ENCODE measurements at places on chromosomes 1 and 21. TPM values are rescaled to one million over a fixed set of nuclear protein-coding genes. Genes with fewer than 3 reads are reported as not detected.

The CDC20 gene
- total RNA-seq: 203 TPM

The ATAD3B gene
- total RNA-seq: 38.7 TPM

DNA sequence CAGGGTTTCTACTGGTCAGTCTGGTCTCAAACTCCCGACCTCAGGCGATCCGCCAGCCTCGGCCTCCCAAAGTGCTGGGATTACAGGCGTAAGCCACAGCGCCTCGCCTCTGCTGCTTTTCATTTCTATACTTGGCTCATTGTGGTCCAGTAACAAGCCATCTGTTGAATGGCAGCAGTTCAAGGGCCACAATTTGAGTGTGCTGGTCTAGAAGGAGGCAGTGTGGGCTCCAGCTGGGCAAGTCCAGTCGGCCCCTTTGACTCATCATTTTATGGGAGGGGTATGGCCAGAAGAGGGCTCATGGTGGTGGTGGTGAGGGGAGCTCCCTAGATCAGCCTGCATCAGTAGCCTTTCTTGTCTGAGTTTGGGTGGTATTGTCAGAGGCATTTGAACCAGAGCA is 33.2 kb downstream of the ATP8B2 start:
- DNase-seq: no peak

DNA sequence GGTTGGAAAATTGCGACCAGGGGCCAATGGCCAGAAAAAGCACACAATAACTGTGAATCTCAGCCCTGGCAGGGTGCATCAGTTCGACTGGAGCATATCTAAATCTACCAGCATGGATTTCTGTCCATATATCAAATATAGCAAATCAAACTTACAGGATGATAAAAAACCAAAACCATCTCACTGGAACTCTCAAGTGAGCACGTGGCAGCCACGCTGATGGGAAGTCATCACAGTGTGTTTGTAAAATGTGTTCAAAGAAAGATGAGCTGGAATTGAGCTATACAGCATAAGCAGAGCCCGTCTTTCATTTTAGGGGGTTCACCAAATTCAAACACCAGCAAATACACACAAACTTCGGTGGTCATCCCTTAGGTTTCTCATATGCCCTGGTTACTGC is 610.1 kb downstream of the AJAP1 start:
- no peak for DNase-seq

GRCh38 chr1:78375996-78376395 is 114.8 kb upstream of the PTGFR start:
- DNase-seq: peak; percentile 46

All from LHCN-M2 (cell line).